Stimulated activated effector memory CD8-positive, alpha-beta T cell treated with anti-CD3 and anti-CD28 coated beads, Interleukin-12 subunit alpha, Interleukin-12 subunit beta, amount 100 ng/mL, for 72 hours (primary cell): ENCODE measurements at places on chromosomes 4 and X.
A peak's percentile ranks its signal among the peaks of the same experiment; 100 is the strongest.

GRCh38 chr4:153570228-153570973 is 104.2 kb downstream of the TMEM131L start:
- DNase-seq = no peak

GRCh38 chr4:88527787-88528186 is 4.2 kb upstream of the PYURF start:
- DNase-seq = no peak

- DNase-seq = no peak
Measured at GRCh38 chrX:46707274-46707965, 51.5 kb downstream of the SLC9A7 start.

- DNase-seq = no peak
Measured at GRCh38 chr4:77451530-77451929, 154.1 kb upstream of the CXCL13 start.

DNA sequence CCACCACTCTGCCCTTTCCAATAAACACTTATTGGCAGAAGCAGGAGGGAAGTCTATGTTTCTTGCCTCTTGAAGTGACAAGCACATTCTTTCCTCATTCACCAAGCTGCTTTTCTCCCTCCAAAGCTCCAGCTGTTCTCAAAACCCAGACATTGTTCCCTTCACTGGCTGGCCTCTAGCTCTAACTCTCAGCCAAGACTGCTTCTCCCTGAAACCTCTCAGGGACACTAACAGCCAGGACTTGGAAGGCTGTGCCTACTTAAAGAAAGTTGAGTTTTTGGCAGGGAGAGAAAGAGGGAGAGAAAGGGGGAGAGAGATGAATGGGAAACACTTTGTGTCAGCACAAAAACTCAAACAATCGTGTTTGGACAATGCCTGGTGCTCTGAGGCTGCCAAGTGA is 99.5 kb downstream of the COX18 start:
- DNase-seq = no peak

DNA sequence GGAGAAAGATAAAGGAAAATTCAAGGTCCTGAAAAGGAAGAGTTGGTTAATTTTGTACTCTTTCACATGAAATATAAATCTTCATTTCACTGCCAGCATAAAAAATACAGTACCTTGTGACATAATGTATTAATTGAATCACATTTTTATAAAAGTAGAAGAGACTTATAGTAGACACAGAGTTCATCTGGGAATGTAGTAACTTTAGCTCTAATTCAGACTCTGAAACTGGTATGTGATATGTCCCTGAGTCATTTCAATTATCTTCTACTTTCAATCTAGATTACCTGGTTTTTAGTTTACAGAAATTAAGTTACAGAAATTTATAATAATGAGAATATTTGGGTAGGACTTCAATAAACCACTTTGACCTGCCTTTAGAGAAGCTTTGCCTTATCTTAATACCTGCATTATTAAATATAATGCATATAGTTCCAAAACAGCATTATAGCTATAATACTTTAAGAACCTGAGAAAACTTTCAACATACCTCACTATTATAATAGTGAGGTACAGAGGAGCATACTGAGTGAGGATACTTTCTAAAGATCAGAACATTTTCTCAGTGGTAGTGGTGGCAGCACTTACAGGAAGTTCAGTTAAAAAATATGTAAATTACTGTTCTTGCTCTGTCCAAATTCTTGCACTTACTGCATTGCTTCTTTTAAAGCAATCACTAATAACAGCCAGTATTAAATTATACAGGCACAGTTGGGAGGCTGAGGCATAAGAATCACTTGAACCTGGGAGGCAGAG is 11.2 kb downstream of the NEK1 start:
- DNase-seq = no peak

GRCh38 chrX:46876901-46877300 is 35.3 kb upstream of the JADE3 start:
- DNase-seq = no peak

DNA sequence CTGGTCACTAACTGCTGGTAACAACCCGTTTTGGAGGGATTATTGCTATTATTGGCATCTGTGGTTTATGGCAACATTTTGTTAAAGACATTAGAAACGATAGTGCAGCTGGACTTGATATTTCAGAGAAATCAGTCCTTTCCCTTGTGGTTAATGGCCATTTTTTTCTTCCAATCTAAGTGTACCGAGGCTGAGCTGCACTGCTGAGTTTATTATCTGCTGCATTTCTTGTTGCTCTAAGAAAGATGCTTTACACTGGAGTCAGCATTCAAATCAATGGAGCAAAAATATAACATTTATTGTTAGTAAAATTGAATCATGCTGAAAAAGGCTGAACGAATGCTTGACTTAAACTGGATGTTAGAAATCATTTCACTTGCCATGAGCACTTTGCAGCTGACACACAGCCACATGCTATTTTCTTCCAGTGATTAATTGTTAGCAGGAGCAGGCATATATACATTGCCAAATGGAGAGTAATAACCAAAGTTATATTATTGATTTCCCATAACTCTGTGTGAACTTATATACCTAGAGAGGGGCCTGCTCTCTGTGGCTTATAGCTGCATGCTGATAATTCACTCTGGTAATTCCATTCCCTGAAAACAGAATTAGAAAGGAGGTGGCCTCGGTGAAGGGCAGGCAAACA is 66.5 kb upstream of the TTC29 start:
- no peak for DNase-seq

DNA sequence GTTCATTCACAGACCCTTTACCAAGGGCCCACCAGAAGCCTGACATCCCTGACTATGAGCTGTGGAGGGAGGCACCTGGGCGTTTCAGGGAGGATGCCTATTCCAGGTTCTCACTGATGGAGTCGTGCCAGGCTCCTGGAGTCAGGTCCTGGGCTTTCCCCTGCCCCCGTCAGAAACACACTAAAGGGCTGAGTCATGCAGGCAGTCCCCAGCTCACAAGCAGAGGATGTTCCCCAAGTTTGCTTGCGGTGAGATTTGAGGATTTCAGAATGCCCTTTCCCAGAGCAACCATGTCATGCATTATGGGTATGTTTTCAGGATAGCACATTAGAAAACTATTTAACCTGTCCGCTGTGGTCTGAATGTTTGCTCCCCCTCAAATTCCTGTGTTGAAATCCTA is 45.2 kb downstream of the FHDC1 start:
- DNase-seq = no peak

GRCh38 chr4:101345596-101346350 is 1.6 kb downstream of the PPP3CA start:
- DNase-seq = peak; percentile 74
